Fibroblast of skin of right biceps (primary cell): ENCODE measurements at places on chromosomes 12 and 14.

GRCh38 chr14:21476523-21476924 lies 235 bp downstream of the RAB2B start:
- no peak for DNase-seq

DNA sequence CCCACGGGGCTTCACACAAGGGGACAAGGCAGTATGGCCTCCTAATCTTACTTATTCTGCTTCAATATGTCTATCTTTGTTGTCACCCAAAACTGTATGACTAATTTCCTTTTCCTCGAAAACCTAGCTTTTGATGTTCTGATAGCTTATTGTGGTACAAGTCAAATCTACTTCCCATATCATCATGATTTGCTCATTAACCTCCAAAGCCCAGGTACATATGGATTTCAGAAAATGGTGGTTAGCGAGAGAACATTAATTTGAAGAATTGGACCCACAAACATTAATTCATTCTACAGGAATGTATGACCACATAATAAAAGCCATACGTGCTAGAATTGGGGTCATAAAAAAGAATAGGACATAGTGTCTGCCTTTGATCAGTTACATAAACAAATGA lies 412.5 kb downstream of the CCDC91 start:
- DNase-seq = peak; percentile 47

- no peak for DNase-seq
These were observed 217.1 kb upstream of the AMIGO2 start for GRCh38 chr12:47296828-47297227.

DNA sequence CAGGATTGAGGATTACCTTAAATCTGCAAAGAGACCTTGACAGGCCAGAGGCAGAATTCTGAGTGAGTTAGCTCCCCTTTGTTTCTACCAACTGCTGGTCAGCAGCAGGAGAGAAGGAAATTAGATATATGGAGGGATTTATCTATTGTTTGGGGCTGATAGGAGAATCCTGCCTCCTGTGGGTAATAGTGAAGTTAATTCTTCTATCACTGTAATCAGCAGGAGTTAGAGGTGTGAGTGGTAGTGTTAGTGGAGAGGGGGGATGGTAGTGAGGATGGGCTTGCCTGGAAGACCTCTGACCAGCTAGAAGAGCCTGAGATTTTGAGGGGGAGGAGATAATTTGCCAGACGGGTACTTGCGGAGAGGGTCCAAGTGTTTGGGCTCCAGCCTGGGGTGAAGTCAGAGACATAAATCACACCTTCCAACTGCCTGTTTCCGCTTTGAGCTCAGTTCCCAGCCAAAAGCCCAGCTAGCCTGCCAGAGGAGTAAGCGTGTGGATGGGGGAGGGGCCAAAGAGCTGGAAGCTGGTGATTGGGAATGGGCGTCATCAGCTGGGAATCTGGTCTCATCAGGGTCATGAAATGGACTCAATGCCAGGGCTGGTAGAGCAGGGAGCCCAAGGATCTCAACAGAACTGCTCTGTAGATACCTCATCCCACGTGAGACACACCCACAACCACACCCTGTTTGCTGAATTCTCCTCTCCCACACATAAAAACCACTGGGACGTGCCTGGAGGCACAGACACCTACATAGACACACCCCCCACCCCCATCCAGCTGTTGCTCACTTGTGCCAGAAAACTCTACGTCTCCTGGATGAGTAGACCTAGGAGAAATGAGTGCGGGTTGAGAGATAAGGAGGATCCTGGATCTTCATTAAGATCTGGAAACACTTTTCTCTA lies 13.1 kb upstream of the ITGA5 start:
- DNase-seq = peak; percentile 93

- DNase-seq = no peak
These were observed 104.0 kb upstream of the BCAT1 start for GRCh38 chr12:25052914-25053211.
